ENCODE measurements at places on chromosomes 13 and 19.

- DNase-seq: no peak
Observed at GRCh38 chr13:43786472-43786765, 353 bp downstream of the ENOX1 start.

- no peak for DNase-seq
Observed at GRCh38 chr19:47540748-47541147, 25.9 kb upstream of the NAPA start.

- peak; percentile 21 for DNase-seq
Observed at GRCh38 chr13:113850722-113851479, 13.0 kb downstream of the GAS6 start.

- no peak for DNase-seq
Observed at GRCh38 chr13:114311387-114311786, 2.9 kb upstream of the CHAMP1 start.

DNA sequence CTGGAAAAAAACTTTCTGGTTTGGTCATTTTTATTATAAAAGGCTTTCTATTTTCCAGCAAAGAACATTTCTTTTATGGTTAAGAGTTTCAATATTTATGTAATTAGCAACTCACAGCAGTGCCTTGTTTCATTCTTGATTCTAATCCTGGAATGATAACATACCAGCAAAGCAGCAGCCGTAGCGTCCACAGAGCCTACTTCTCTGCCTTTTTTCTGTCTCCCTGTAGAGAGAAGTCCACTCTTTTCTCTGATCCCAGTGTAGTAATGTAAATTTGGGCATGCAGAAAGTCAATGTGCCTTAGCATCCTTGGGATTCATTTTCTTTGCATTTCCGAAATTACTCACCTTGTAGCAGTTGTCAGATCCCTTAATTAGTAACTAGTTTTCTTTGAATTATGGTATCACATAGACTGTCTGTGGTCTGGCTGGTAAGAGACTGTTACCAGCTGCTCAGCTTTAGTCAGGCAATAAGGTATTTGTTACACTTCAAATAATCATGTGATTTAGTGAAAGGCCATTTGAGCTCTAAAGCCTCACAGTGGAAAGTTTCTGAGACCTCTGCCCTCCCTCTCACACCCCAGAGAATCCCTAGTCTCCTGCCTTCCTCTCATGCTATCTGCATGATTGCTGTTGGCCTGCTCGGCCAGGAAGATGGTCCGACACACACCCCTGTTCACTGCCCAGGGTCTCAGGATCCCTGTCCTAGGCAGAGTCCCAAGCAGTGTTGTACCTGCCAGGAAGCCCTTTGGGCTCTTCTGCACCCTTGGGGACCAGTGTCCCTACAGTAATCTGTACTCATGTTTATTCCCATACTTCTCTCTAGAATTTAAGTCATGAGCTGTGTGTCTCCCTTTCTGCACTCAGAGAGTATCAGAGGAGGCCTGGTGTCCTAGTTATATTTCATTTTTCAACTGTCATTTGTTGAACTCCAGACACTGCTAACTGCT, 86.3 kb downstream of the LRCH1 start:
- DNase-seq: no peak

DNA sequence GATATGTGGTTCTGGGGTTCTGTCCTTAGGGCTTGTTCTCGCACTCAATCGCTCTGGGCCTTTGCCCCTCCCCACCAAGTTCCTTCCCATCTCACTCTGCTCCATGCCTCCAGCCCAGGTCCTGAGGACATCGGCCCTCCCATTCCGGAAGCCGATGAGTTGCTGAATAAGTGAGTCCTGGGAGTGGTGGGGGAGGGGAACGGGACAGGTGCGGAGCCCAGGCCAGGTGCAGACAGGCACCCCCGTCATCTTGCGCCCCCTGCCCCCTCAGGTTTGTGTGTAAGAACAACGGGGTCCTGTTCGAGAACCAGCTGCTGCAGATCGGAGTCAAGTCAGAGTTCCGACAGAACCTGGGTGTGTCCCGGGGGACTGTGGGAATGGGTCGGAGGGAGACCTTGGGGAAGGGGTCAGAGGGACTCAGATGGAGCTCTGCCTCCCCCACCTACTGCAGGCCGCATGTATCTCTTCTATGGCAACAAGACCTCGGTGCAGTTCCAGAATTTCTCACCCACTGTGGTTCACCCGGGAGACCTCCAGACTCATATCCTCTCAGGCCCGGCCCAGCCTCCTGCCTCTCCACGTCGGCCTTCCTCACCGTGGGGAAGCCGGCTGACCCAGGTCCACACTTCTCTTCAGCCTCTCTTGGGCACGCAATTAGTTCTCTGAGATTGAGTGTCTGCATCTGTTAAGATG, 10.1 kb downstream of the FUZ start:
- no peak for DNase-seq

- DNase-seq: no peak
Observed at GRCh38 chr19:44819246-44819832, 10.4 kb downstream of the BCAM start.

- no peak for DNase-seq
Observed at GRCh38 chr19:51108805-51109146, 567 bp upstream of the CTU1 start.

DNA sequence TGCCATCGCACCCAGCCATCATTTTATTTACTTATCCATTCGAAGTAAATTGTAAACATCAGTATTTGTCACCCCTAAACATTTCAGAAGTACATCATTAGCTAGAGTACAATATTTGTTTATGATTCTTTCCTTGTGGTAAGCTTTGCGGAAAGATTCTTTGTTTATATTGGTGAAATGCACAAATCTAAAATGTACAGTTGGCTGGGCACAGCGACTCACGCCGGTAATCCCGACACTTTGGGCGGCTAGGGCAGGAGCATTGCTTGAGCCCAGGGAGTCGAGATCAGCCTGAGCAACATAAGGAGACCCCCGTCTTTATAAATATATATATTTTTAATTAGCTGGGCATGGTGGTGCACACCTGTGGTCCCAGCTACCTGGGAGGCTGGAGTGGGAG, 10.1 kb downstream of the LGALS7B start:
- no peak for DNase-seq

DNA sequence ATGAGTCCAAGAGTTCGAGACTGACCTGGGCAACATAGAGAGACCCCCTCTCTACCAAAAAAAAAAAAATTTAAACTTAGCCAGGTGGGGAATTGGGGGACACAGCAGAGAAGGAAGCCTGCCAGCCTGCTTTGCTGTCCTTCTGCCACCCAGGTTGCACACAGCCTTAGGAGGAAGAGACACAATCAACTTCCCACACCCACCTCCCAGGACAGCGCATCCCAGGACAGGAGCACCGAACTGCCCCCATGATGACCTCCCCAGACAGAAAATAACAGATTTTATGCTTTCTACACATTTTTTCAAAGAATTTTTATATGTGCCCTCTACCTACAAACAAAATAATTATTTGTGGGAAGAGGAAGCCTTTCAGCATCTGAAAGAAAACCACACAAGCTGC, 126.0 kb upstream of the ZNF507 start:
- DNase-seq: no peak

GRCh38 chr19:13277104-13277809, 127.0 kb downstream of the IER2 start:
- DNase-seq: peak; percentile 85

DNA sequence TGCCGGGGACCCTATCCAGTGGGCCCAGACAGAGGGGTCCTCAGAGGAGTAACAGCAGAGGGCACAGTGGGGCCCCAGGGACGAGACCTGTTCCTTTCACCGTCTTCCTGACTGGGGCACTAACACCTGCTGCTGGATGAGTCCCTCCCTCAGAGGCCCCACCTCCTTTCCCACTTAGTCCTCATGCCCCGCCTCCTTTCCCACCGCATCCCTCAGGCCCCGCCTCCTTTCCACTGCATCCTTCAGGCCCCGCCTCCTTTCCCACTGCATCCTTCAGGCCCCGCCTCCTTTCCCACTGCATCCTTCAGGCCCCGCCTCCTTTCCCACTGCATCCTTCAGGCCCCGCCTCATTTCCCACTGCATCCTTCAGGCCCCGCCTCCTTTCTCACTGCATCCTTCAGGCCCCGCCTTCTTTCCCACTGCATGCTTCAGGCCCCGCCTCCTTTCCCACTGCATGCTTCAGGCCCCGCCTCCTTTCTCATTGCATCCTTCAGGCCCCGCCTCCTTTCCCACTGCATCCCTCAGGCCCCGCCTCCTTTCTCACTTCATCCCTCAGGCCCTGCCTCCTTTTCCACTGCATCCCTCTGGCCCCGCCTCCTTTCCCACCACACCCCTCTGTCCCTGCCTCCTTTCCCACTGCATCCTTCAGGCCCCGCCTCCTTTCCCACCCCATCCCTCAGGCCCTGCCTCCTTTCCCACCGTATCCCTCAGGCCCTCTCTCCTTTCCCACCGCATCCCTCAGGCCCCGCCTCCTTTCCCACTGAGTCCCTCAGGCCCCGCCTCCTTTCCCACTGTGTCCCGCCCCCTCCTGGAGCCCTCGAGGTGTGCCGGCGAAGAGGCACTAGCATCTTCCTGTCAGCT, 6.7 kb downstream of the SPPL2B start:
- no peak for DNase-seq

DNA sequence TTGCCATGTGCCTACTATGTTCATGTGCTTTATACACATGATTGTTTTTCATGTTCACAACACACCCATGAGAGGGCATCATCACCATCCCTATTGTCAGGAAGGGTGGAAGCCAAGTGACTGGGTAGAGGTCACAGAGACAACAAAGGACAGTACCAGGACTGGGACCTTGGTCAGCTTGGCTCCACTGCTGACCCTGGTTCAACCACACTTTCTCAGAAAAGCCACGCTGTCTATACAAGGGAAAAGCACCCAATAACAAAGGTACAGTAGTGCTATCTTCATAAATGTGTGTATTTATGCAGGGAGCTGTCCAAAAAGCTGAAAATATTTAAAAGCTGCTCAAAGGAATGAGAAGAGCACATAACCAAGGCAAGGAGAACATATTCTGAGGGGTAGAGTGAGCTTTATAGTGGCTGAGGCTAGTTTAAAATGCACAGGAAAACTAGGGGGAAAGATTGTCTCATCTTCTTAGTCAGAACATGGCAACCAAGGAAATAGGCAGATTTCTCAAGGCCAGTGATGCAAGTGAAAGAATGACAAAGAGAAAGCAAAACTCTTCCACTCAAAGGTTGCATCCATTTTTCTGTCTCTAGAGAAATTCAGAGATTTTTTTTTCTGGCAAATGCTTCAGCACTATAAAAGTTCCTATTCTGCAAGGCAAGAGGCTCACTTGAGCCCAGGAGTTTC, 415.0 kb downstream of the FOXO1 start:
- DNase-seq: no peak

DNA sequence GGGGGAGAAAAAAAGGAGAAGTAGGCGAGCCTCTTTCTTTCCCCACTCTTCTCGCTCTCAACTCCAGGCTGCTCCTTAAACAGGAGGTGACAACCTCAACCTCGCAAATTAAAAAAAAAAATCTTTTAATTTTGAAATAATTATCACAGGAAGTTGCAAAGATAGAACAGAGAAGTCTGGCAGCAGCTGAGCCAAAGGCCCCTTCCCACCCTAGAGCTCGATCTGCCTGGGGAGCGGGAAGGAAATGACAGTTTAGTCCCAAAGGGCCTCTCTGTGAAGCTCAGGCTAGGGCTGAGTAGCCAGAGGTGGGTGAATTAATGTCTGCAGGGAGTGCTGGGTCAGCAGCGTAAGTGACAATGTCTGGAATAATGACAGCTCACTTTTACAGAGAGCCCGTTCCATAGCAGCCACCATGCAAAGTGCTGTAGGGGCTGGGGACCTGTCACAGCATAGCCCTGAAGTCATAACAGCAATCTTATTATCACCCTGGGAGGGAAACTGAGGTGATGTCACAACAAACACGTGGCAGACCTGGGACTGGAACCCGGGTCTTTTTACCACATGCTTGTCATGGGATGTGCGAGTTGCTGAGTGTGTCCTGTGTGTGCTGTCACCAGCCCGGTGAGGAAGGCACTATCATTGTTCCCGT, 8.8 kb upstream of the CD22 start:
- DNase-seq: no peak

- DNase-seq: no peak
Observed at GRCh38 chr13:40692946-40693345, 26.5 kb upstream of the FOXO1 start.

- no peak for DNase-seq
Observed at GRCh38 chr13:108223687-108224503, 5.7 kb downstream of the ABHD13 start.

DNA sequence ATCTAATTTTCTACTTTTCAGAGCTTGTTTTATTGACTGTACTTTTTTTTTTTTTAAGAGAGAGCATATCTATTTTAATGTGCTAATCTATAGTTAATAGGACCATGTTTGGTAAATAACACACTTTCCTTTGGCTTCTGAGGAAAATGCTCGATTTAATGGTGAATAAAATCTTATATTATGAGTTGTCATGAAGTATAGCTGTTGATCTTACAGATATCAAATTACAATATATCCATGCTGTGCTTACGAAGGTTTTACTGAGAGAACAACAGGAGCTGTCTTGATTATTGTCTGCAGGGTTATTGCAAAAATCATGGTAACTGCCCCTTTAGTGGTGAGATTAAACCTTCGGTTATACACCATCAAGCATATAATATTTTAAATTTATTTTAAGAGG, 29.6 kb downstream of the URI1 start:
- no peak for DNase-seq

- DNase-seq: no peak
Observed at GRCh38 chr13:108734676-108735075, 105.3 kb downstream of the MYO16 start.

DNA sequence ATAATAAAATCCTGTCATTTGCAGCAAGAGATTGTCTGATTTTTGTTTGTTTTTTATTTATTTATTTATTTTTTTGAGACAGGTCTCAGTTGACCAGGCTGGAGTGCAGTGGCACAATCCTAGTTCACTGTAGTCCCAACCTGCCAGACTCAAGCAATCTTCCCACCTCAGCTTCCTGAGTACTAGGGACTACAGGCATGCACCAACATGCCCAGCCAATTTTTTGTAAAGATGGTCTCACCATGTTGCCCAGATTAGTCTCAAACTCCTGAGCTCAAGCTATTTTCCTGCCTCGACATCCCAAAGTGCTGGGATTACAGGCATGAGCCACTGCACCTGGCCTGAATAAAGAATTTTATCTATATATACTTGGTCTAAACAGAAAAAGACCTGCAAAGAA, 17.6 kb downstream of the ZNF233 start:
- DNase-seq: no peak

GRCh38 chr19:35164418-35164817, 9.9 kb downstream of the FXYD5 start:
- no peak for DNase-seq

DNA sequence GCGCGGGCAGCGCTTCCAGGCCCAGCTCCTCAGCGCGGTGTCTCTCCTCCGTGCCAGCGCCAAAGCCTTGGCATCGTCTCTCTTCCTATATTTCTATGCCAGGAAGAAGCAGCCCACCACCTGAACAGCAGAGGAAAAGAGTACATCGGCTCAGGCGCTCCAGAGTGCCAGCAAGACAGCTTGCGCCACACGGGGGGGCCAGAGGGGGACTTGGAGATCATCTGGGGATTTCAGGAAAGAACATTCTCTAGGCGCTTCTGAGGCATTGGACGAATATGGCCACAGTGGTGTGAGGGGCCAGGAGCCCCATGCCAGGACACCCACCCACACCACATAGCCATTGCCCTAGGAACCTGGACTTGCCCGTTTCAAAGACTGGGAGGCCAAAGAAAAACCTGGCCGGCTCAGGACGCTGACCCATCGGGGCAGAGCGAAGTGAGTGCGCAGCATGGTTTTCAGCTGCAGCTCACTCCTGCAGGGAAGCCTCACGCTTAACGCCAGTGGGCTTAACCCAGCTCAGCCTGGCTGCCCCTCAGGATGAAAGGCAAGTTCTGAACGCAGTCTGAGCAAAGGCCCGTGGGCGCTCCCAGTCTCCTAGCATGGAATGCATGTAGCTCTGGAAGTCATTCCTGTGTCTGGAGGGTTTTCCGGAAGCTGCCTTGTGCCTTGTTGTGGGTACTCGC, 62.1 kb downstream of the GGACT start:
- no peak for DNase-seq
